GM13977 (cell line): ENCODE measurements at places on chromosomes 12 and 14.

DNA sequence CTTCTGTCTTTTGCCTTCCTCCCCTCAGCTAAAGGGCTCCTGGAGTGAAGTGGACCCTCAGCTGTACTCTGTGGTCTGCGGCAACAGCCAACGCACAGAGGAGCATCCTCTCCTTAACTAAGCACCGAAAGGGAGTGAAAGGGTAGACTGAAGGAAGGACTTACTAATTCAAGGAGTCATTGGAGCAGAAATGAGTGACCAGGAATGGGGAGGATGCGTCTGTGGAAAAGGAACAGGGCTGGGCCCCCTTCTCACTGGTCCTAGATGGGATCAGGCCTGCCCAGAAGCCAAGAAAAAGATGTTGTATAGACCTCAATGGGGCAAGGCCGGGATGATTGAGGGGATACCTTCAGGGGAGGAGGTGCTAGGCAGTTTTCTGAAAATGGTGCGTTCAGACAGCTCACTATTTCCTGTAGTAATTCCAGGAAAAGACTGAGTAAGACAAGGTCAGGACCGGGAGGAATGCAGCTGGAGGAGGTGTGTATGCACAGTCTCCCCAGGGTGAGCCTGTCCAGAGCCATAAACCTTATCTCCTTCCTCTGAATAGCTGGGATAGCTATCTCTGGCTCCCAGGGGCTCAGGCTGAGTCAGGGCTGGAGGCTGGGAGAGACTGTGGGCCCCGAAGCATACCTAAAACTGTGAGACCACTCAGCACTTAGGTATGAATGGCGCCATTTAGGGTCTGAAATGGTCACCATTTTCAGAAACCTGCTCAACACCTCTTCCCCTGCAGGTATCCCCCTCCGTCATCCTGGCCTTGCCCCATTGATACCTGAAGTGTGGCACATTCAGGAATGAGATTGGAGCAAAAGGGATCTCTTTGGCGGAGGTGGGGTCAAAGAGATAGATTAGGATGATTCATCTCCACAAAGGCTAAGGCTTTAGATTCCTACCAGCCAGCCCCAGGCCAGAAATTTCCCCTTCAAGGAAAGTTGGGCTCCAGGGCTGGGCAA lies 20.2 kb upstream of the KRT8 start:
- no peak for DNase-seq

GRCh38 chr14:85333313-85333712 lies 196.6 kb upstream of the FLRT2 start:
- no peak for DNase-seq

- DNase-seq = no peak
Observed at GRCh38 chr14:45377166-45377565, 124.2 kb upstream of the MIS18BP1 start.

DNA sequence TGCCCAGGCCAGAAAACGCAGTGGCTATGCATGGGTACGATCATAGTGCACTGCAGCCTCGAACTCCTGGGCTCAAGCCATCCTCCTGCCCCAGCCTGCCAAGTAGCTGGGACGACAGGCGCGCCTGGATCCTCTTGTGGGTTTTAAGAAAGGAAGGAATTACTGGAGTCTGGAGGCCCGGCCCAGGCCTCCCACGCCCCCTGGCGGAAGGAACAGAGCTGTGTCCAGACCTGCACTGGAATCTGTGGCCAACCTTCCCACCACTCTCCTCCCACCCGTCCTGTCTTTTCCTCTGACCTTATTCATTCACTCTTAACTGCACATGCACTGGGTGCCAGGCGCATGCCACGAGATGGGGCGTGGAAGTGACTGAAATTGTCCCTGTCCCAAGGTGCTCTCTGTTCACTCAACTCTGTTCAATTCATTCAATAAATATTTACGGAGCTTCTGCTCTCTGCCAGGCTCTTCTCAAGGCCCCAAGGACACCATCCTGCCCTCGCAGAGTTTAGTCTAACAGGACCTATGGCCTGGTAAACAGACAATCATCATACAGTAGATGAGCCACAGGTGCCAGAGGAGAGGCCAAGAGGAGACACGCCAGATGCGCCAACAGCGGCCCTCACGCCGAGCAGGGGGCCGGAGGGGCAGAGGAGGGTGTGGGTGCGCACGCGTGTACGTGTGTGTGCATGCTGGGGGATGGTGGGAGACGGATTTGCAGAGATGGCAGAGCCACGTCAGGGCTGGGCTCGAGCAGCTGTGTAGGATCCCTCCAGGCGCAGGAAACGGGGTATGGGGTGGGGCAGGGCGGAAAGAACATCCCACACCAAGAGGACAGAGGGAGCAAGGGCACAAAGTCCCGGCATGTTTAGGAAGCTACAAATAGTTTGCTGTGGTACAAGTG lies 13.7 kb upstream of the TMEM106C start:
- peak; percentile 86 for DNase-seq

DNA sequence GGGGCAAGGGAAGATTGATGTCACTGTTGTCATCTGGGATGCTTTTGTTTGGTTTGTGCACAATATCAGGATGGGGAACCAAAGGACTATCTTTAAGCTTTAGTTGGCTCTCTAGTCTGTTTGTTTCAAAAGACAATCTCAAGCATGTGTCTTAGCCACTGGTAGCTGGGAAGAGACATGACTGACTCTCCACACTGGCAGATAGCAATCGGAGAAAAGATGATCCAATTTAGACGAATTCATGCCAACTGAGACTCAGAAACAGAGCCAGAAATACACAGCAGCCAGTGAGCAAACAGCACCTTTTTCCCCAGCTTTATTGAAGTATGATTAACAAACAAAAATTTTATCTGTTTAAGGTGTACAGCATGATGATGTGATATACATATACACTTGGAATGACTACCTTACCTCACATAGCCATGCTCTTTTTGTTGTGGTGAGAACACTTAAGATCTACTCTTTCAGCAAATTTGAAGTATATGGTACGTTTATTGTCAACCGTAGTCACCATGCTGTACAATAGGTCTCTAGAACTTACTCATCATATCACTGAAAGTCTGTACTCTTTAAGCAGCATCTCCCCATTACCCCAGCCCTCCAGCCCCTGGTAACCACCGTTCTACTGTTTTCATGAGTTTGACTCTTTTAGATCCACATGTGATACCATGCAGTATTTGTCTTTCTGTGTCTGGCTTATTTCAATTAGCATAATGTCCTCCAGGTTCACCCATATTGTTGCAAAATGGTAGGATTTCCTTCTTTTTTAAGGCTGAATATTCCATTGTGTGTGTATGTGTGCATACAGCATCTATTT lies 50.6 kb downstream of the DUSP16 start:
- DNase-seq = no peak

GRCh38 chr12:112307317-112308011 lies 74.8 kb downstream of the HECTD4 start:
- no peak for DNase-seq

DNA sequence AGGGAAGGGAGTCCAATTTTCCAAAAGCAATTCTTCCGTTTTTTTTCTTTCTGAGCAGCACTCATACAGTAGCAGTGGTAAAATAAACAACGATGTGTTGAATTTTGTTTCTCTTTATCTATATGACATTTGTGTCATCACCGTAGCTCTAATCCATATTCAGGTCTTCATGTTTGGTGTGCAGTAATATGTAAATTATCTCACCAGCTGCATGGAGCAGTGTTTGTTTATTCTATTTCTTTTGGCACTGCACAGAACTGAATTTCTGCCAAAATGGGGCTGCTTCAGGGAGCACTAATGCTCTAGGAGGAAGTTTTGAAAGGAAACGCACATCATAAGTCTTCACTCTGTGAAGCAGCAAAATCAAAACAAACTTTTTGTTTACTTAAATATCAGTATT lies 130.0 kb upstream of the NPAS3 start:
- no peak for DNase-seq

GRCh38 chr12:55720894-55721444 lies 776 bp downstream of the RDH5 start:
- no peak for DNase-seq

- DNase-seq = no peak
Observed at GRCh38 chr14:72568296-72568992, 325.5 kb downstream of the DPF3 start.

- no peak for DNase-seq
Observed at GRCh38 chr12:51320695-51321320, 3.2 kb downstream of the BIN2 start.

GRCh38 chr14:61872452-61872851 lies 110.2 kb downstream of the SNAPC1 start:
- DNase-seq = peak; percentile 42

GRCh38 chr14:55433880-55434804 lies 6.3 kb downstream of the TBPL2 start:
- no peak for DNase-seq

DNA sequence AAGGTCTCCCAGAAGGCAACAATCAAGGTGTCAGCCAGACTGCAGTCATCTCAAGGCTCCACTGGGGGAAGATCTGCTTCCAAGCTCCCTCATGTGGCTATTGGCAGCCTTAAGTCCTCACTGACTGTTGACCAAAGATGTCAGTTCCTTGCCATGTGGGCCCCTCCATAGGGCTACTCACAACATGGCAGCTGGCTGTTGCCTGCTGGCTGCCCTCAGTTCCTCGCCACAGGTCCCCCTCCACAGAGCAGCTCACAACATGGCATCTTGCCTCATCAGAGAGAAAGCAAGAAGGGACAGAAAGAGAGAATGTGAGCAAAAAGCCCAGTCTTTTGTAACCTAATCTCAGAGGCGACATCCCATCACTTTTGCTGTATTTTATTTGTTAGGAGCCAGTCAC lies 34.4 kb upstream of the EGLN3 start:
- no peak for DNase-seq

DNA sequence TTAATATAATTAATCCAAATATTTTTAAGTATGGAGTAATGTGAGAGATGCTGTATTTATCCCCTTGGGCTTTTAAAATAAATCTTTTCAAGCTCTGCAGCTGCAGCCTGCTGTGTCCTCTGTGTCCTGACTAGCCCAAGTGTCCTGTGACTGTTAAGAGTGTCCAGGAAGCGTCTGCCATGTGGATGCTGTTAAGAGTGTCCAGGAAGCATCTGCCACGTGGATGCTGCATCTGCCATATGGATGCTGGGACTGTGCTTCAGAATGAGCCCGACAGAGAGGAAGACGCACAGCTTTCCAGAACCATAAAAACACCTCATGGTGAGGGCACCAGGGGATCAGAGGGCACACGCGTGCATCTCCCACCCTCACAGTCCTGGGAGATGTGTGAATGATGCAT lies 307.2 kb downstream of the ADGRD1 start:
- no peak for DNase-seq

GRCh38 chr14:78566859-78567172 lies 396.6 kb downstream of the NRXN3 start:
- DNase-seq = no peak

GRCh38 chr12:22318108-22318737 lies 16.3 kb downstream of the ST8SIA1 start:
- no peak for DNase-seq

DNA sequence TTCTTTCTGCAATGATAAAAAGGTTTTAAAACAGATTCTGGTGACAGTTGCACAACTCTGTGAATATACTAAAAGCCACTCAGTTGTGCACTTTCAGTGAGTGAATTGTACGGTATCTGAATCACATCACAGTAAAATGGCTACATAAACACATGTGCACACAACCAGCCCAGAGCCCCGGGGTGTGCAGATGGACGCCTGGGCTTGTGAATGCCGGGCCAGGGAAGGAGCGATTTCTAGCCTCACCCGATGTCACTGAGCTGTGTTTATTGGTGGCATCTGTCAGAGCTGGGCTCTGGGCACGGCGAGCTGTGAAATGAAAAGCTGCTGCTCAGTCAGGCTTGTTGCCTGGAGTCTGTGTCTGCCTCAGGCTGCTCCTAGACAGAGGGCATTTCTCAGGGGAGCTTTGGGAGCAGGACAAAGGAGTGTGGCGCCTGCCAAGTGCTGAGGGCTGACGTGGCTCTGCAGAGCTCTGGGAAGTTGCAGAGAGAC lies 25.9 kb downstream of the RHOF start:
- no peak for DNase-seq

- DNase-seq = no peak
Observed at GRCh38 chr12:131756441-131756840, 45.6 kb downstream of the SFSWAP start.

GRCh38 chr12:116996093-116996492 lies 85.3 kb downstream of the FBXW8 start:
- DNase-seq = no peak

DNA sequence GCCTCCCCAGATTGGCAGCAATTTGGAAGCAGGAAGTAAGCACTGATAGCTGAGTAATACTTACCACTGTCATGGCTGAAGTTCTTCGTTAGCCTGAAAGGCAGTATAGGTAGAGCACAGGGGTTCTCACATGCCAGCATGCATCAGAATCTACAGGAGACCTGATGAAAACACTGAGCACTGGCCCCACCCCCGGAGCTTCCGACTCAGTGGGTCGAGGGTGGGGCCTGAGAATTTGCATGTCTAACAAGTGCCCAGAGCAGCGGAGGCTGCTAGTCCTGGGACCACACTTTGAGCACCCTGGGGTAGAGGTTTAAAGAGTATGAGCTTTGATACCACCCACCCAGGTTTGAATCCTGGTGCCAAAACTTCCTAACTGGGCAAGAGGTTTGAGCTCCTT lies 89.6 kb downstream of the FBXW8 start:
- no peak for DNase-seq

DNA sequence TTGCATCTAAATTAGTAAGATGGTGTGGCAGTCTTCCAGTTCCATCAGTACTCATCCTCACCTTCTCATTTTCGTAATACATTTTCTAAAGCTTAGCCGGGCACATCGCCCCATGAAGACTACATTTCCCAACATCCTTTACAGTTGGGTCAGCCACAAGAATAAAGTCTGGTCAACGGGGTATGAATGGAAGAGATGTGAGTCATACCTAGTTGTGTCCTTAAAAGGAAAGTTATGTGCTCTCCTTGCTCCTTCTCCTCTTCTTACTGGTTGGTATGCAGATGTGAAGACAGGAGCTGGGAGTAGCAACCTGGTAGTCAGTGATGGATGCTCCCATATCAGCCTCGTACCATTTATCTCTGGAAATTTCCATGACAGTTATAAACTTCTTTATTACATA lies 35.9 kb upstream of the EGLN3 start:
- no peak for DNase-seq

GRCh38 chr12:132377147-132377546 lies 47.8 kb upstream of the GALNT9 start:
- no peak for DNase-seq

- DNase-seq = peak; percentile 58
Observed at GRCh38 chr12:14845350-14845750, 2.0 kb upstream of the ART4 start.

- no peak for DNase-seq
Observed at GRCh38 chr12:124681779-124682391, 114.5 kb upstream of the NCOR2 start.
